ENCODE measurements at places on chromosomes 16 and 17. TPM values are rescaled to one million over a fixed set of nuclear protein-coding genes. Genes with fewer than 3 reads are reported as not detected.
A peak's percentile ranks its signal among the peaks of the same experiment; 100 is the strongest.

Gene NPIPA3
- total RNA-seq, result not detected

DNA sequence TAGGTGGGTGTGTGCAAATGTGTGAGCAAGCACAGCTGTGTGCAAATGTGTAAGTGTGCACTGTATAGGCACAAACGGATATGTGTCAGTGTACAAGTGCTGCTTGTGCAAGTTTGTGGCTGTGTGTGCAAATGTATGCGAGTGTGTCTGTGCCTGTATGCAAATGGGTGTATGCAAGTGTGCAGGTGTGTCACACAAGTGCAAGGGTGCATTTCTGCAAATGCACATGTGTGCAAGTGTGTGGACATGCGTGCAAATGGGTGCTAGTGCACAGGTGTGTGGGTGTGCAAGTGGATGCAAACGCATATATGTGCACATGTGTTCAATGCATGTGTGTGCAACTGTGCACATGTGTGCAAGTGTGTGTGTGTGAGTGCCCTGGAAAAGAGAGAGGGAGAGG is 76.5 kb upstream of the TNRC6C start:
- no peak overlapping the region for H3K27ac ChIP-seq
- H3K27me3 ChIP-seq, result peaks cover 47% of the 10 kb centered on the region
- H3K36me3 ChIP-seq, result no peaks in the 10 kb centered on the region
- DNase-seq, result no peak
- H3K4me1 ChIP-seq, result peaks cover 24% of the 10 kb centered on the region

DNA sequence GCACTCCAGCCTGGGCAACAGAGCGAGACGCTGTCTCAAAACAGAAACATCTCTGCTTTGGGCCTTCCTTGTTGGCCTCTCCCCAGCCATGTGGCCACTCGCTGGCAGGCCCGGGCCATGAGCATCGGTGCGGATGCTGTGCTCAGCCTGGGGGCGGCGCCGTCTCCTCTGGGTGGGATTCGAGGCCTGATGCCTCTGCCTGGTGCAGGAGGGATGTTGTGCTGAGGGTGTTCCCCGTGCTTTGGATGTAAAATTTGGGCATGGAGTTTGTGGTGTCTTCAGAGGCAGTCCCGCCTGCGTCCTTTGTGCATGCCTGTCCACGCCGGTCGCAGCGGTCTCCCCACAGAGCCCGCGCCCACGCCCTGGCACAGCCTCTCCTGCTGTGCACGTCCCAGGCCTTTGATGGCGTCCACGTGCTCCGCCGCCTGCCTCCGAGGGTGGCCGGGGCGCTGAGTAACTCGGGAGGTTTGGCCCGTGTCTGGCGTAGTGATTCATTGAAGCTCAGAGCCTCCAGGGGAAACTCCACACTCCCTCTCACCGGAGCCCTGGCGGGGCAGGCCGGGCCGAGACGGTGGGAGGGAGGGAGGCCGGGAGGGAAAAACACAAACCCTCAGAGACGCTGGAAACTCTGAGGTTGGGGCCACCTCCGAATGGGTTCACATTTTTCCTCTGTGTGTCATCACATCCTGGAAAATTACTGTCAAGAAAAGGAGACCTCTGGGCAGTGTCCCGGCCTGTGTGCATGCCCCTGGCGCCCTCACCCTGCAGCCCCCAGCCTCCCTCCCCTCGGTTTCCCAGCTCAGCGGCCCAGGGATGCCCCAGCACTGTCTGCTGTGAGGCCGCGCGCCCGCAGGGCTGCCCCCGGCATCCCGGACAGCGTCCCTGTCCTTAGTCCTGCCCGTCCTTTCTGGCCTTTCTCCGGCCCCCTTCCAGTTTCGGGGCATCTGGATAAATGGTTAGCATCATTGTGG is 19.0 kb downstream of the CENPX start:
- H3K27me3 ChIP-seq, result no peaks in the 10 kb centered on the region
- no peaks in the 10 kb centered on the region for H3K36me3 ChIP-seq
- peaks cover 18% of the 10 kb centered on the region for H3K4me1 ChIP-seq
- DNase-seq, result no peak
- peak overlapping the region; percentile 74 for H3K27ac ChIP-seq

Gene TELO2
- total RNA-seq, result 30.9 TPM

All from chondrocyte (in vitro differentiated cells).